A549 treated with AZD2906 at 1 μM for 4 hours (cell line): ENCODE measurements at places on chromosomes 6 and 20. TPM values are rescaled to one million over a fixed set of nuclear protein-coding genes. Genes with fewer than 3 reads are reported as not detected.

Gene TNNC2
- 0.13 to 0.26 TPM (median 0.25 TPM) in 3 of 5 replicates, not detected in the others for total RNA-seq

Gene LSM14B
- total RNA-seq: 23.4 to 27.6 TPM (median 26.1 TPM) in 5 replicates

Gene CTNNBL1
- total RNA-seq: 57.7 to 66.1 TPM (median 63.1 TPM) in 5 replicates

Gene NOX3
- not detected in 5 replicates for total RNA-seq

Gene AARS2
- total RNA-seq: 5.6 to 8.2 TPM (median 6.8 TPM) in 5 replicates

Gene CRISP3
- not detected in 5 replicates for total RNA-seq

Gene SLC22A16
- total RNA-seq: 0.21 TPM in 1 of 5 replicates, not detected in the others
